ENCODE measurements at places on chromosomes 4 and X.
A peak's percentile ranks its signal among the peaks of the same experiment; 100 is the strongest.

DNA sequence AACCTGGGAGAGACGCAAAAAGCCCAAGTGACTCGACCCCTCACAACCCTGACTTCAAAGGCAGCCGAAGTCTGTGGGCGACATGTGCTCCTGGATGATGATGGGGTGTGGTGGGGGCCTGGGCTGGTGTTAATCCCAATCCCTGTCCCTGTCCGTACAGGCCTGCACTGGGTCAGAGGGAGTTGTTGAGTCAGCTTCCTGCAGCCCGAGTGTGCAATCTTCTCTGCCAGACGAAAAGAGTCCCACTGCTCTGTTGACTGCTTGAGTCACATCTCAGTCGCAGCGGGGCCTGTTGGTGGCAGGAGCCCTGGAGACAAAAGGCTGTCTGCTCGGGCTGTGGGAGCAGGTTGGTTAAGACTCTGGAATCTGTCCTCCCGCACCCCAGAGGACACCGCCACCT lies 10.3 kb downstream of the FAM3A start:
- DNase-seq: no peak

DNA sequence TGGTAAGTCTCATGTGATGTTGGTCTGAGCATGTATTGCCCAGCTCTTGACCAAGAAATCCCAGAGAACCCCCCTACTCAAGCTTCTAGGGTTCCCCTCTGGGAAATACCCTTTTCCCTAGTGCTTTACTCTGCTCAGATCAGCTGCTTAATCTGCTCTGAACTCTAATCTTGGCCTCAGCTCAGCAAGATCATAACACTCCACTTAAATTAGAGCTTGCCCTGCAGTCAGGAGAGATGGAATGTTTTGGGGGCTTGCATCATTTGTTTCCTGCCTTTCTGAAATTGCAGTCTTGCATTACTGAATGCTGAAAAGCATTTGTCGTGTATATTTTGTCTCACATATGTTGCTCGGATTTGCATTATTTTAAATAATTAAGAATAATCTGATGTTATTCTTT lies 1153.6 kb downstream of the FSTL5 start:
- no peak for DNase-seq

DNA sequence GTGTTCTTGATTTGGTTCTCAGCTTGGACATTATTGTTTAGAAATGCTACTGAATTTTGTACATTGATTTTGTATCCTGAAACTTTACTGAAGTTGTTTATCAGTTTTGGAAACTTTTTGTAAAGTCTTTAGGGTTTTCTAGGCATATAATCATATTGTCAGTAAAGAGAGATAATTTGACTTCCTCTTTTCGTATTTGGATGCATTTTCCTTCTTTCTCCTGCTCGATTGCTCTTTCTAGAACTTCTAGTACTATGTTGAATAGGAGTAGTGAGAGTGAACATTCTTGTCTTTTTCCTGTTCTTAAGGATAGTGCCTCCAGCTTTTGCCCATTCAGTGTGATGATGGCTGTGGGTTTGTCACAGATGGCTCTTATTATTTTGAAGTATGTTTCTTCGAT lies 24.1 kb downstream of the TMPRSS11A start:
- DNase-seq: no peak

GRCh38 chrX:19739683-19740082 lies 147.7 kb downstream of the SH3KBP1 start:
- no peak for DNase-seq

DNA sequence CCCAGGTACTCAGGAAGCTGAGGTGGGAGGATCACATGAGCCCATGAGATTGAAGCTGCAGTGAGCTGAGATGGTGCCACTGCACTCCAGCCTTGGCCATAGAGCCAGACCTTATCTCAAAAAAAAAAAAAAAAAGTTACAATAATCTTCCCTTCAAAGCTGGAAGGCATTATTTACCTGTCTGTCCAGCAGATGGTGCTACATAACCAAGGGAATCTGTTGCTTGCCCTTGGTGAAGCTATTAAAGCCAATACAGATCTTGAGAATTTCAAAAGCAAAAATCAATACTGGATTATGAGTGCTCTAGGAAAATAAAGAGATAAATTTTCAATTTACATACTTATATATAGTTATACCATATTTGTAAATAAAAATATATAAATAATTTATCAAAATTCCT lies 25.9 kb downstream of the PKD2 start:
- peak; percentile 6 for DNase-seq
